ENCODE measurements at places on chromosomes 12 and 14.
A peak's percentile ranks its signal among the peaks of the same experiment; 100 is the strongest.

GRCh38 chr12:111685811-111686573 lies at the start of the genes ACAD10 and BRAP:
Gene ACAD10, plus strand, starts transcription at chr12:111686053. Its CDS starts 6,657 bp downstream, at chr12:111692710.
Gene BRAP, minus strand, starts transcription at chr12:111685956. Its CDS starts 164 bp downstream, at chr12:111685792.
- peak; percentile 97 for DNase-seq

DNA sequence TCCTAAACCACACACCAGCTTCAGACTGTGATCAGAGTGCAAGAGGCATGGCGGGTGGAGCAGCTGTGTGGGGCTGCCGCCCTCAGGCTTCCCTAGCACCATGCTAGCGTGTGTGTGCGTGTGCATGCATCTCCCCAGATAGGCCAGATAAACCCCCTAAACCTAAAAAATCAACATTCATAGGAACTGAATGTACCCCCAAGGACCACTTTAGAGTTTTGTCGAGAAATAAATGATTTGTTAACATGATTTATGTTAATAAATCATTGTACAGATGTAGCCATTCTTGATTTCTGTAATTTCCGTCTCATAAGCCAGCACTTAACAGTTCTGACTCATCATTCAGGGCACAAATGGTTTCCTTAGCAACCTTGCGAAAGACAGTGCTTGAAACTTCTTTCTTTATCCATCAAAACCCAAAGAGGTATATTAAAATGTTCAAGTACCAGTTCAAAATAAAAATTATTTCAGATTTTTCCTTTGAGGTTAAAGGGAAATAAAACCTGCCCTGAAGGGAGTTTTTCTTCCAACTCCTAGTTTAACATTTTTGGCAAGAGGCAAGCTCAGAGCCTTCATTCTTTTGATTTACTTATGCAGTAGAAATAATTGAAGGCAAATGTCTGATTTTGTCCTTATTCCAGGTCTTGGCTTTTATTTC lies 206.2 kb upstream of the RGS6 start:
- no peak for DNase-seq

DNA sequence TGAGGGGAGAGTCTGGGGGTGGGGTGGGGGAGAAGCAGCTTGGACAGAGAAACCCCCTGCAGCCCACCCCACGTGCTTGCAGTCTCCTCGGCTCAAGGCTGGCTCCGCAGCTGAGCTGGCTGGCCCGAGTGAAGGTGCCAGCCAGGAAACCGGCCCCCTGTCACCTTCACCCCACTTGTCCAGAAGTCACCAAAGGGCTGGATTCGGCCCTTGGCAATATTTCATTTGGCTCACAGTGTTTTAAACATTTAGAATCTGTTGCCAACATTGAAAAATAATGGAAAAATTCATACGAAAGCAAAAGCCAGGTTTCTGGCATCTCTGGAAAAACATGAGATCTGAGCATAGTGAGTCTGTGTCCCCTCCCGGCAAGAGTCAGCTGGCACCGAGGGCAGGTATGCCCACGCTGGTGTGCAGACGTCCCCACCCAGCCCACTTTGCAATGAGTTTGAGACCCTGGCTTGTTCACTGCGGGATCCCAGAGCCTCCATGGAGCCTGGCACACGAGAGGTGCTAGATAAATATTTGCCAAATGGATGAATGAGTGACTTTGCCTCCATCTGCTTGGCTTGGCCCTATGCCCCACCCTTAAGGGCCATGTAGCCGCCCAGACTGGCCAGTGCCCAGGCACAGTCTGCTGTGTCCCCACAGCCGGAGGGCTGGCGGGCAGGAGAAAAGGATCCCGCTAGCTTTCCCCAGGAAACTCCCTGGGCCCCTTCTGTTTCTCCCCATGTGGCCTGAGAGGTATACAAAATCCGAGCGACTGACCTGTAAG lies 18.2 kb downstream of the MSI1 start:
- no peak for DNase-seq

- no peak for DNase-seq
Observed at GRCh38 chr14:72169521-72169920, 237.3 kb downstream of the RGS6 start.

GRCh38 chr12:46560089-46560488 lies 187.5 kb upstream of the SLC38A2 start:
- DNase-seq = no peak

DNA sequence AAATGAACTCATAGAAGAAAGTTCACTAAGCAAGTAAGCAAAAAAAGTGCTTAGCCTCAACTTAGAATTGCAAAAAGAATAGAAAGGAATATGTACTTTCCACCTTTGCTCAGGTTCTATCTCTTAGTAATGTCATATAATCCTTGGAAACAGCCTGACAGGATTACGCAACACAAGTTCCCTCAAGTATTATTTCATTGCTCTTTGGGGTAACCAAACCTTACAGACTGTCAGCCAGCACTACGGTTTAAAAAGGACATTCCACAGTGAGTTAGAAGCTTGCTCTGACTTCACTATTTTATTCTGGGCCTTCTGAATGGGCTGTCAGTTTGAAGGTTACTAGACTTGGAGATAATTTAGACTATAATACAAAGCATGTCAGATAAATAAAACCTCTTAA lies 264.0 kb downstream of the ATXN7L3B start:
- DNase-seq = no peak

- no peak for DNase-seq
Observed at GRCh38 chr14:65946494-65946893, 534.0 kb downstream of the FUT8 start.

- no peak for DNase-seq
Observed at GRCh38 chr12:84537666-84538065, 374.9 kb downstream of the SLC6A15 start.

DNA sequence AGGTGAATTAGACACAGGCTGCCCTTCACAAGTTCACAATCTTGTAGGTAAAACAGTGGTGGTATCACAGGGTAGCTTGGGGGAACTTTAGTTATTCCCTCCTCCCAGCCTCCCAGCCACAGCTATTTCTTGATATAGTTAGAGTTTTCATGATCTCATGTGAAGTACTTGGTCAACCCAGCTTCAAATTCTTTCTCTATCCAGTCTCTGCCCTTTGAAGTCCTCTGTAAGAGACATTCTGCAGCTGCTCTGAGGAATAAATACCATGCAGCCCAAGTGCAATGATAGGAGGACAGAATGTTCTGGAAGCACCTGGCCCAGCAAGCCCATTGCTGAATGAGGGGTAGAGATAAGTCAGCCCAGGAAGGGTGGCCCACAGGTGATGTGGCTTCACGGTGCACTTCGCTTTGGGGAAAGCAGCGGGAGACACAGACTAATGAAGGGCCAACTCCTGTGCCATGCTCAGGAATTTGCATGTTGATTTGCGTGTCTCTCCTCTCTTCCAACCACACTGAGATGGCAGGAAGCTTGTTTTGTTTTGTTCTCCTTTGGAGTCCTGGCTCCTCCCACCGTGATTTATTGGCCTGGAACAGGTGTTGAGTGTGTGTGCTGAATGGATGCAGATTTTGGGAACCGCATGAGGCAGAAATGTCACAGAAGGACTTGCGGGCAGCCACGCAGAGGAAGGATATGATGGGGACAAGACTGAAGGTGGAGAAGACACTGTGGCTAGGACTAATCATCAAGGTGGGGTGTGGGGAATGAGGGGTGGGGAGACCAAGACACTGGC lies 8.0 kb upstream of the TXNRD1 start:
- no peak for DNase-seq

- no peak for DNase-seq
Observed at GRCh38 chr14:103022685-103023044, 34.7 kb downstream of the CDC42BPB start.

- no peak for DNase-seq
Observed at GRCh38 chr14:85536833-85537190, 6.9 kb downstream of the FLRT2 start.

DNA sequence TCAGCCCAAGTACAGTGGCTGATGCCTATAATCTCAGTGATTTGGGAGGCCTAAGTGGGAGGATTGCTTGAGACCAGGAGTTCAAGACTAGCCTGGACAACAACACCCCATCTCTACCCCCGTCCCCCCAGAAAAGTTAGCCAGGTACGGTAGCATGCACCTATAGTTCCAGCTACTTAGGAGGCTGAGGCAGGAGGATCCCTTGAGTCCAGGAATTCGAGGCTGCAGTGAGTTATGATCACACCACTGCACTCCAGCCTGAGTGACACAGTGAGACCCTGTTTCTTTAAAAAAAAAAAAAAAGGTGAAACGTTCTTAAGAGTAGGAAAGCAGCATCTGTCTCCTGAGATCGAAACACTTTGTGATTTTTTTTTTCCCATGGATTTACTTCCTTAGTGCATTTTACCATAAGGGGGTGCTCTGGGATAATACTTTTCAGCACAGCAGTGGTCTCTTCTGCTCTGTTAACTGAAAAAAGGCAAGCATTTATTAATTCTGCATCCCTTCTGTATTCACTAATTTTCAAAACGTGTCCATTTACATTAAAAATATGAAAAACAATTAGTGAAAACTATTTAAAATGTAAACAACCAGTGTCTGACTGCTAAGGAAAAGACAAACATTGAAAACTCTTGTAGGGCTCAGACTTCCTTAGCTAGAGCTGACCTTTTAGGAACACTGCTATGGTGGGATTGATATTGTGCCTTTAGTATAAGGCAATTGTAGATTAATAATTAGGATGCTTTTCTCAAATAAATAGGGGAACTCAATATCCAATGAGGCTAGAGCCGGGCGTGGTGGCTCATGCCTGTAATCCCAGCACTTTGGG lies 31.2 kb upstream of the USP44 start:
- no peak for DNase-seq

DNA sequence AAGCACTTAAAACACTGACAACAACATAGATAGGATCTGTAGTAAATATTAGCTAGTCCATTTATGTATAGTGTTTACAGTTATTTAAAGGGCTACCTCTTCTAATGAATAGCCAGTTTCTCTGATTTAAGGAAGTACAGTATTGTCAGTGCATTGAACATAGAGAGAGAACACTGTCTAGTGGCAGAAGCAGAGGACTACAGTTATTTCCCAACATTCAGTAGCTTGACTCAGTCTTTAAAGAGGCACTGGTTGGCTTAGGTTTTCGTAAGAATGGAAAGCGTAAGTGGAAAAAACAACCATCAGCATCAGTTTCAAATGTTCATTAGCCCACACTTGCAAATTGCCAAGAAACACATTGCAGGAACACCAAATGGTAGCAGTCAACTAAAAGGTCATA lies 125.0 kb upstream of the HMGA2 start:
- DNase-seq = no peak

DNA sequence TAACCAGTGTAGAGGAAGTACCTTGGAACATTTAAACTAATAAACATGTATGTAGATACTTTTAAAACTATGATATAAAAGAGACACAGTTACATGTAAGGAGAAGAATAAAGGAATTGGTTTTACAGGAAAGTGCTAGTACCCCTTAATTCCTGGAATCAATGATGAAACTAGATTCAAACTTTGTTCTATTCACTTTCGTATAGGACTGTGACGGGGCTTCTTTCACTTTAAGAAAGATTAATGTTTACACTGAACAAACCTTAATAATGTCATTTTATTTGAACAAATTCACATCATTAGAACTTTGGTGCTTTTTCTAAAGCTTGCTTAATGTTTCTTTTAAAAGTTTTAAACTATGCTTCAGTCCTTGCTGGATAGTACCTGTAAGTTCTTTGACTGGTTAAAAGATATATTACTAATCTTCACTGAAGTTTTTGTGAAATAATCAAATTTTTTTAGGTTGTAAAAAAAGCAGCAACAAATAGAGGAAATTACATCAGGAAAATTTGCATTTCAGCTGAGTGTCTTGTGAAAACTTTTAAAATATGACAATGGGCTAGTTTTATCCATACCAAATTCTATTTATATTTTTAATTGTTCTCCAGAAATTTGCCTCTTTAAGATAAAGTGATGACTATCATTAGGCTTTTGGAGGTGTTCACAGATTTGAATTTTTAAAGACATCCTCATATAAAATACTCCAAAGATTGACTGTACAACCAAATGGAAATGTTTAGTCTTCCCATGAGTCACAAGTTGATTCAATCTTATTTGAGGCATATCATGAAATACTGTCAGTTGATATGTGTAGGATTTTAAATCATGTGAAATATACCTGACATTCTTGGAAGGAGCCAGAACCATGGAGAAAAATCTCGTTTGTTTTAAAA lies 36.2 kb downstream of the PAPOLA start:
- DNase-seq = no peak

DNA sequence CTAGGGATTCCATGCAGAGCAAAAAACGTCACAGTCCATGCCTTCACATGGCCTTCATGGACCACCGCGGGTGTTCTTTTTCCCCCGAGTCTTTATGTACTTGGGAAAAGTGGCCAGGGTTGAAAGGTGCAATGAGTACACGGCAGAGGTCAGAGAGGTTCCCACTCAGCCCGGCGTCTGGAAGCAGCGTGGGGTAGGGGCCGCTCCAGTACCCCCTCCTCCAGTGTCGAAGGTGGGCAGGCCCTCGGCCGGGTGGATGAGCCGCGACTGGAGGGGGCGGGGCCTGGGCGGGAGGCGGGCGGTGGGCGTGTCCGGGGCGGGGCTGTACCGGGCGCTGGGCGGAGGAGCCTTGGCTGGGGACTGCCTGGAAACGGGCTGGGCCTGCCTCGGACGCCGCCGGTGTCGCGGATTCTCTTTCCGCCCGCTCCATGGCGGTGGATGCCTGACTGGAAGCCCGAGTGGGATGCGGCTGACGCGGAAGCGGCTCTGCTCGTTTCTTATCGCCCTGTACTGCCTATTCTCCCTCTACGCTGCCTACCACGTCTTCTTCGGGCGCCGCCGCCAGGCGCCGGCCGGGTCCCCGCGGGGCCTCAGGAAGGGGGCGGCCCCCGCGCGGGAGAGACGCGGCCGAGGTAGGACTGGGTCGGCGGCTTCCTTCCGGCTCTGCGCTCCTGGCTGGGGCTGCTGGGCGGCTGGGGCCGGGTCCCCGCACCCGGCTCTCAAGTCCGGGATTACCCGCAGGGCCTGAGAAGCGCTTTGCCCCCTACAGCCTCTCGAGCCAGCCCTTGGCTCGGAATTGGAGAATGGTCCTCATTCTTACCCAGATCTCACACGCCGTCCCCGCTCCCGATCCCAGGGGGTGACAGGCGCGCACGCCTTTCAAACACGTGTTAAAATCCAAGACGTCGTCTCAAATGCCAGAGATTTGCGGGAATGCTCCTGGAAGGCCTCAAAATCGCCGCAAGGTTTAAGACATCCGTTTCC lies at the start of gene RXYLT1:
TSS of gene RXYLT1 (plus strand) at position 412 of the 984 bp plus-strand sequence. CDS start at position 464, 52 bp downstream.
- DNase-seq = peak; percentile 94

DNA sequence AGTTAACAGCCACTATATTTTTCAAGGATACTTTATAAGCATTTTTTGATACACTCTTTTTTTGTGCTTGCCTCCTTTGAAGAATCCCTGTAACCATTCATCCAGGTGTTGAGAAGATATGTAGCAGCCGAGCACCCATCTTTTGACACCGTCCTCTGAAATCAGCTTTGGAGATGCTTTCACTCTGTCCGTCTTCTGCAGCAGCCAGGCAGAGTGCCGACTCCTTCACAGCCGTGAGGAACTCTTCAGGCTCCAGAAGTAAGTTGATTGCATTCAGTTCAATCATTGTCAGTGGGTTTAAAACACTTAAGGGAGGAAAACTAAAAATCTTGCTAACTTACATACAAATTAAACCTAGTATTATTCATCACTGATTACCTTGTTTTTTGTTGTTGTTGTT lies 160.1 kb downstream of the LRFN5 start:
- no peak for DNase-seq

GRCh38 chr14:58919217-58919616 lies 269.2 kb upstream of the DAAM1 start:
- DNase-seq = no peak

Data from activated effector memory CD4-positive, alpha-beta T cell treated with anti-CD3 and anti-CD28 coated beads, Interleukin-2, amount 50 U/mL, for 16 hours (primary cell).